SK-N-SH (cell line): ENCODE measurements at places on chromosomes 7 and 10. TPM values are rescaled to one million over a fixed set of nuclear protein-coding genes. Genes with fewer than 3 reads are reported as not detected.

Gene NPY4R
- polyA plus RNA-seq = 0.03 and 0.06 TPM in 2 replicates

Gene ABCC2
- polyA plus RNA-seq = 0.48 and 0.52 TPM in 2 replicates

Gene SPDYE16
- 0.10 TPM in 1 of 2 replicates, not detected in the other for polyA plus RNA-seq

DNA sequence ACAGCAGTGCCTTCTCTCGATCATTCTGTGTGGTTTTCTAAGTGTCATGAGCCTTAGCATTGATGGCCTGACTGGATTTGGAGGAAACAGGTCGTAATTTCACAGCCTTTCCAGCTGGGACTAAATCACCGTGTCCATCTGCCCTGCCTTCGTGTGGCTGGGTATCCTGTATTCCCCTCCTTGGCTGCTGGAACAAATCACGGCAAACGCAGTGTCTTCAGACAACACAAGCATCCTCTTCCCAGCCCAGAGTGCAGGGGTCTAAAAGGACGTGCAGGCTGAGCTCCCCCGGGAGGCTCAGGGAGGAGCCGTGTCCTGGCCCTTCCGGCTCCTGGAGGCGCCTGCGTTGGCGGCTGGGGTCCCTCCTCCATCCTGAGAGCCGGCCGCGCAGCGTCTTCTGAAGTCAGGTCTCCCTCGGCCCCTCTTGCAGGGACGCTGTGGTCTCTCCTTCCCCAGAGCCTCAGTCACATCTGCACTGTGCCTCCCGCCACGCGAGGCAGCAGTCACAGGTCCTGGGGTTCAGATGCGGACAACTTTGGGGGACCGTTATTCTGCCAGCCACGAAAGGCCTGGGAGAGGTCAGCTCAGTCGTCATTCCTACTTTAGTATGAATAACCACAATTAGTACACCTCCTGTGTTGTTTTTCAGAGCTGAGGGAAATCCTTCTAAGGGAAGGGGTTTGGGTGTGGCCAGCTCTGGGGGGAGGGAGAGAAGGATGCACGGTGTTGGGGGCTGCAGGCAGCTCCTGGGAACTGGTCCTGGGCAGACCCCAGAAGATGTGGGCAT, 41.1 kb downstream of the FAM20C start:
- DNase-seq = no peak

DNA sequence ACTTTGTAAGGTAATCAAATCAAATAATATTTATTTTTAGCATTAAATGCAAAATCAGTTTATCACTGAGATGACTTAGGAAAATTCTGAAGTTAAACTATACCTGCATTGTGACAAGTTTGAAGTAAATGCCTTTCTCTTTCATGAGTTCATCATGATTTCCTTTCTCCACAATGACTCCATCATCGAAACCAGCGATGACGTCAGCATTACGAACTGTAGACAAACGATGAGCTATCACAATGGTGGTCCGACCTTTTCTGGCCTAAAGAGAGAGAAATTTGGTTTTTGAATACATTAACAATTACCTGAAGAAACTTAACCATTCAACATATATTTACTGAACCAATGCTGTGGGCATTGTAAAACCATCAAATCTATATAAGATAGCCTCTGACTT, 54.9 kb downstream of the ABCB1 start:
- no peak for DNase-seq
